RPMI8226 (cell line): ENCODE measurements at places on chromosomes 3 and 15.
A peak's percentile ranks its signal among the peaks of the same experiment; 100 is the strongest.

DNA sequence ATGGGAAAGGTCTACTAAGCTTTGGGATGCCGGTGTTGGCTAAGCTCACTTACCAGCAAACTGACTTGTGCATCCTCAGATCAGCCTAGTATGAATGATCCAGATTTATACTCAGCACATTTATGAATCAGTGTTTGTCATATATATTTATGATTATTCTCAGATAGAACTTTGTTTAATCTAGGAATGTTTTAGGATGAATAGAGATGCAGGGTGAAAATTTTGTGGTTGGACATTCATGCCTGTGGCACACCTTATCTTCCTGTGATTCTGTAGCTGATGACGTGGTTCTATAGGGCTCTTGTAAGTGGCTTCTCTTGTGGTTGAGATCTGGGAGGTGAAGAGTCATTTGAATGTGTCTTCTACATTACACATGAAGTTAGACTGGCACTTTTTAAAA lies 11.4 kb downstream of the CDIN1 start:
- no peak for DNase-seq

- DNase-seq, result no peak
Observed at GRCh38 chr3:11522398-11522715, 121.4 kb downstream of the VGLL4 start.

- DNase-seq, result no peak
Observed at GRCh38 chr3:129984125-129984524, 9.6 kb downstream of the TRH start.

- DNase-seq, result no peak
Observed at GRCh38 chr15:45962733-45963132, 327.9 kb downstream of the SQOR start.

GRCh38 chr3:137946356-137946973 lies 63.5 kb upstream of the CLDN18 start:
- DNase-seq, result peak; percentile 67

DNA sequence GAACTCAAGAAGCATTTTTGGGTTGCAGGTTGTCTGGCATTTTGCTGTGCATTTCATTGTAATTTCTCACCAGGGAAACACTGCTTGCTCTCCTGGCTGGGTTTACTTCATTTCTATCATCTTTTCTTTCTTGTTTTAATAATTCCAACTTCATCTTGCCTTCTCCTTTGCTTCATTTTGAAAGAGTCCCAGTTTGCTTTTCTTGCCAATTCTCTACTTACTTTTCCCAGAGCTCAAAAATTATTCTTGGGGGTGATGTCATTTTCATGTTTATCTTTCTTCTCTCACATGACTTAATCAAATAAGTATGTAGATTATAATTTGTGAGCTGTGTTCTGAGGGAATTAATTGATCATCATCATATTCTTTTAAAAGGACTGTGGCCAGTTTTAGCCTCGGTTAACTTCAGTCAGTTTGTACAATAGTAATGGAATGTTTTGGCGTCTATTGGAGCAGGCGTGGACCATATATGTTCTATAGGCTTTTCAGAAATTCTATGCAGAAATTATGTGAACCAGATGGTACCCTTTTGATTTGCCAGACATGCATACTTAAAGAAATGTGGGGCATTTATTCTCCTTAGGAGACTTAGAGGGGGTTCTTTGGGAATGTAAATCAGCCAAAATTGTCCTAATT lies 30.1 kb downstream of the SH3GL3 start:
- no peak for DNase-seq

GRCh38 chr15:29924750-29925149 lies 102.5 kb upstream of the TJP1 start:
- no peak for DNase-seq

DNA sequence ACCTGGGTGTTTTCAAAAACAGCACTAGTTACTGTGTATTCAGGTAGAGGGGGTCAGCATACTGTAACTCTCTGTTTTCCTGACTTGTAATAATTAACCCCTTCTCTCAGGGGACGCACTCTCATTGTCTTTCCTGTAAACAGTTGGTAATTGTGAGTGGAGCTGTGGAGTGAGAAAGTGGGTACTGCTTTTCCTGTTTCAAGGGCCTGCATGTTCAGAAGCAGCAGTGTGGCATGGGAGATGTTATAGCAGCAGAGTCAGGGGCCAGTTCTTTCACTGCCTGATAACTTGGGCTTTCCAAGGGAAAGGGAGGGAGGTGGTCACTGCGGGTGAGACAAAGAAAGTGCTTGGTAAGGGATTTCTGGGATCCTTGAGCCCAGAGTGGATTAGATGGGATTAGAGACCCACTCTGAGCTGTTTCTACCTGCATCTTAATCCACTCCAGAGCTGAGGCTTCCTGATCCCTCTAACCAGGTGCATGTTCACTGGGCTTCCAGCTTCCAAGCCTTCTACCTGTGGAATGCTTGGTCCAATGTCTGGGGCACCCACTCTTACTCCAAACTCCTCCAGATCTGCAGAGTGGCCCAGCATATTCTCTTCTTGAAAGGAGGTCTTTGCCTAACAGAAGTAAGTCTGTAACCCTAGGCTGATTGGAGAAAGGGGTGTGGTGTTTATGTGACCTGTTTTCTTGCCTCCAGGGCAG lies 105.2 kb downstream of the RPLP1 start:
- DNase-seq, result no peak

DNA sequence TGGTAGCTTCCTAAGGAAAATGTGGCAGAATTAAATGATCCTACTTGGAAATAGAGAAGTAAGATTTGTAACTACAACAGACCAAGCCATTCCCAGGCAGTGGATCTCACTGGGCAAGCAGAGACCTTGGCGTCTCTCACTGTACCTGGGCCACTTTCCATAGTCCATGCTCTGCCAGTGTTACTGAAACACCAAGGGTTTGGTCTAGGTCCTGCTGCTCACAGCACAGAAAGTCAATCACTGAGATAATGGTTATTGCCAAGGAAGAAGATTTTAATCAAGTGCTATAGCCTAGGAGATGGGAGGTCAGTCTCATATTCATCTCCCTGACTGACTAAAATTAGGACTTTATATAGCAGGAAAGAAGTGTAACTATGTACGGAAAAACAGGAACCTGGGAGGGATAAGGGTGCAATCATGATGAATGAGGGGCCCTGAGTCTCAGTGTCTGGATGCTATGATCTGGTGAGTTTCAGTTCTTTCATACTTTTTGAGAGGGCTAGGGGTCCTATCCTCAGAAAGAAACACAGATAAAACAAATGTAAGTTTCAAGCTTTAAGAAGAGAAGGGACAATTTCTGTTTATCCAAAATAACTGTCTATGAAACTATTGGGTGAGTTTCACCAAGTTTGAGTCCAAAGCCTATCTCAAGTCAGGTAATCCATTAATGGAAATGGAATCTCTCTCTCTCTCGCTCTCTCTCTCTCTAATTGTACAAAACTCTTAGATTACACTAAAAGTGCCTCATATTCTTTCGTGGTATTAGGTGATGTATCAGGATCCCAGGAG lies 20.6 kb downstream of the GPR15 start:
- DNase-seq, result no peak

DNA sequence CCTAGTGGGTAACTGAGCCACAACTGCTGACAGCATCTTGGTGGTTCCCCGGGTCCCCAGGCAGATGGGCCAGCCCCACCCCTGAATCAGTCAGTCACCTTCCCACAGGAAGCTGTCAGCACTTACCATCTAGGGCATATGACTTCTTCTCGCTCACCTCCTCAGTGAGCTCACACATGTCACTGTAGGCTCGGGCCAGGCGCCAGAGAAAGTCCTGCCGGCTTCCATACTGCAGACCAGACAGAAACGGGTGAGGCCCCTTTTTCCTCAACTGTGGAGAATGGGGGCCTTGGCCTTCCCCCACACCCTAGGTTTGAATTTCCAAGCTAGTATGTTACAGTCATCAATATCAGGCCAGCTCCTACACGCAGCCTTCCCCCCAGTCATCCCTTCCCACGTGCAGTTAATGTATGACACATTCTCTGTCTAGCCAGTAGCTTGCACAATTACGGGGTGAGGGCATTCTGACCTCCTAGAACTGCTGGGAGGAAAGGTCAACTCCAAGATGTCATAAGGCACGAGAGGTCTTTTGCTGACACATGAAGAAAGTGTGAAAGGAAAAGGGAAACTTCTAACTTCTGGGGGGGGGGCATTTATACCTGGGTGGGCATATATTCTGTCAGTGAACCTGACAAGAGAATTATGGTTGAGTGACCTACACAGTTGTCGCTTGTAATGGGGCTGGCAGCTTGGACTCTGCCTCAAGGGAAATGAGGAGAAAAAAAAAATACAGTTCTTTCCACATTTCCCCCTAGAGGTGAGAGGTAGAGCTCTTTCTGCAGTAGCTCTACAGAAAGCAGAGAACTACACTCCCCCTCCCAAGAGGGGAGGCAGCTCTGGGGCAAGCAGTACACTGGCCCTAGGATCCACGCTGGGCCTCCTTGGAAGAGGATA lies 10.9 kb downstream of the RMDN3 start:
- DNase-seq, result peak; percentile 85

- DNase-seq, result no peak
Observed at GRCh38 chr15:99508852-99509251, 56.9 kb upstream of the MEF2A start.

- DNase-seq, result no peak
Observed at GRCh38 chr15:96331144-96331944, 844 bp downstream of the NR2F2 start.

DNA sequence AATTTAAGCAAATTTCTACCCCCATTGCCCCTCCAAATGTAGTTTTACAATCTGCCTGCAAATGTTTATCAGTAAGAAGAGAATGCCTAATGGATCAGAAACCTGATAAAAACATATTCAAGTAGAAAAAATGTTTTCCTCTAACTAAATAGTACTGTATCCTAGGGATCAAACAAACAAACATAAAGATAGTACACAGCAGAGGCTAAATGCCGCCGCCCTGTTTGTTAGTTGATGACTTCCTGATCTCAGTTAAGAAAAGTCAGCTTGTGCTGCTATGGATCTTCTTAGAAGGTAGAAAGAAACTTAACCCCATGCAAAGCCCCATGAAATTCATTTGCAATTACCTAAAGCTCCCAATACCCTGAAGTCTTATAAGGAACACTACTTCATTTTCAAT lies 387.3 kb upstream of the THBS1 start:
- DNase-seq, result no peak

- DNase-seq, result no peak
Observed at GRCh38 chr3:135100366-135100765, 305.3 kb downstream of the EPHB1 start.

DNA sequence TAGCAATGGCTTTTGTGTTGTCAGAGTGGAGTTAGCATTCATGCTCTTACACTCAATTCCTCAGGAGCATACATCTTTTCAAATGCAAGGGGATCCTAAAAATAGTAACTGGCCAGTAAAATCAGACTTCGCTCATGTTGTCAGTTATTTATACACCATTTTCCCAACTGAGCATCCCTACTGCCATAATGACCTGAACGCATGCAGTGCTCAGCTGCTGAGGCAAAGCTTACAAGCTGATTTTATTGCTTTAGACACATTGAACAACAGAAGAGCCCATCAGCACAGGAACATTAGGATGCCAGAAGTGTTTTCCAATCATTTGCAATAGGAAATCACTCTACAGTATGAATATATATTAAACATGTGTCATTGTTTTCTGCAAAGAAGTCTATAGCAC lies 689.7 kb upstream of the BCHE start:
- DNase-seq, result no peak

GRCh38 chr3:8517487-8517886 lies 15.9 kb downstream of the LMCD1 start:
- no peak for DNase-seq

GRCh38 chr3:71308836-71309235 lies 274.7 kb downstream of the FOXP1 start:
- DNase-seq, result no peak

GRCh38 chr3:115072265-115073021 lies 74.6 kb downstream of the ZBTB20 start:
- DNase-seq, result no peak

GRCh38 chr3:106703524-106703923 lies 673.7 kb upstream of the CCDC54 start:
- no peak for DNase-seq

DNA sequence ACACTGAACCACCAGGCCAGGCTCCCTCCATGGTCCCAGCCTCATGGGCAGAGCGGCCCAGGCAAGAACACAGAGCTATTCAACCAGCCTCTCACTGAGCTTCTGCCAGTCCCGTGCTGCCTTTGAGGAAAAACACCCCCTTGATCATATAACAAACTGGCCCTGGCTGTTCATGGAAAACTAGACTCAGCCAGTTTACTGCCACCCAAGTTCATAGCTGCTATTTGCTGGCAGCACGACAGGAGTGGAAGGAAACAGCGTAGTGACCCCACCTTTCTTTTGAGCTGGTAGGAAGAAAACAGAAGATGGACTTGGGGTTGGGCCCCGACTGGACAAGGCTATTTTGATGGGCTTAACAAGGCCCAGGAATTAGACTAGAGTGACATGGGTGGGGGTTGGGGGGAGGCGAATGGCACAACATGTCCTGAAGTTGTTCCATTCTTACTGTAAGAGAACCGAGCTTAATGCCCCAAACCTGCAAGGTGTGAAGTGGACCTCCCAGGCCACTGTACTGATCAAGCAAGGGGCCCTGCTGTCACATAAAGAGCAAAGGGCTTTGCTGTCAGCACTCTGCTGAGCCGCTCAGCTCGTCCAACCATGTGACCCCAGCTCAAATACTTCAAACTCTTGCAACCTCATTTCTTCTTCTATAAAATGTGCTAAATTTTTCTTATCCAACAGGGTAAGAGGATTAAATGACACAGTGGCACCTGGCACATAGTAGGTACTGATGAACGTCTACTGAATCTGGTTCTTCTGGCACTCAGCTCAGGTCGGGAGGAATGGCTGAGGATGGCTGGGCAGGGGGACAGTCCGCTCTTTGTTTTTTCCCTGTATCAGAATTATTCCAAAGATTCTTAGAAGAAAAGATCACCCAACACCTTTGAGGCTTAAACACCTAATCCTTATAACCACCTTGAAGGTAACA lies 1.6 kb downstream of the FBXL22 start:
- no peak for DNase-seq

- DNase-seq, result no peak
Observed at GRCh38 chr3:58798312-58798711, 131.7 kb upstream of the FAM3D start.

DNA sequence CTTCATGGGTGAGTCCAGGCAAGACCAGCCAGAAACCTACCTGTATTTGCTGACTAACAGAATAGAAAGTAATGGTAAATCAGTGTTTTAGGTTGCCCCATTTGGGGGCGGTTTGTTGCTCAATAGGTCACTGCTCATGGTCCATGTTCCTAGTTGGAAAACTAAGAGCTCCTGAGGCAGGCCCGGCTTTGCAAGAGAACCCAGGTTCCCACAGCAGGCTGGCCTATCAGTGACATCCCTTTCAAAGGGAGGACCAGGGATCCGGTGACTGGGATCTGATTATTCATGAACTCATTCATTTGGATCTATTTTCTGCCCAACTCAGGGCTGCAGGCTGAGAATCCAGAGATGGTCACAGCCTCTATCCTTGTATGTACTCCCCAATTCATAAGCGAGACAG lies 163.9 kb downstream of the WNT7A start:
- no peak for DNase-seq

- no peak for DNase-seq
Observed at GRCh38 chr3:193701953-193702635, 109.1 kb downstream of the OPA1 start.

GRCh38 chr3:32018757-32019564 lies 37.4 kb downstream of the ZNF860 start:
- DNase-seq, result peak; percentile 31
